ENCODE measurements at places on chromosomes 2 and 18.

DNA sequence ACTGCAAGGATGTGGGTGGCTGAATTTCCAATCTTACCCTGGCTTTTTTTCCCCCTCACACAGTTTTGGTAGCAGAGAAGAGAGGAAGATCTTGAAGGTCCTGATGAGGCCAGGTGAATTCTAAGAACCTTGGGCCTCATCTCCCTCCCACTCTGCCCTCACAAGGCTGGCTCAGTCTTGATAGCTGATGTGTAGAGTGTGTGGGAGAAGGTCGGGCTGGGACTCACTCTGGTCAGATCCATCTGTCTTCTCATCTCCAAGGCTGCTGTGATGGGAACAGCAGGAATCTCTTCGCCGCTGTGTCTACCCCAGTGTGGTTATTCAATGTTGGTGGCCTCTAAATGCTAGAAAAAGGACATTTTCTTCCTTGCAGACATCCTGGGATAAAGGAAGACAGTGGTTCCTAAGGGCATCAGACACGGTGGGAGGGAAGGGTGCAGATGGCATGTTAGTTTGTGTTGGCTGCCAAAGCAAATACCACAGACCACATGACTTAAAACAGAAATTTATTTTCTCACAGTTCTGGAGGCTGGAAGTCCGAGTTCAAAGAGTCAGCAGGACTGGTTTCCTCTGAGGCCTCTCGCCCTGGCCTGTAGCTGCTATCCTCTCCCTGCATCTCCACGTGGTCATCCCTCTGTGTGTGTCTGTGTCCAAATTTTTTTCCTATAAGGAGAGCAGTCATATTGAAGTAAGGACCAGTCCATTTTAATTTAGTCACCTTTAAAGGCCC, 37.6 kb upstream of the MGAT4A start:
- no peak for DNase-seq

GRCh38 chr2:109406301-109406700, 207.5 kb downstream of the SEPTIN10 start:
- no peak for DNase-seq

- DNase-seq = no peak
These were observed 156.8 kb downstream of the GLI2 start for GRCh38 chr2:120892271-120892966.

DNA sequence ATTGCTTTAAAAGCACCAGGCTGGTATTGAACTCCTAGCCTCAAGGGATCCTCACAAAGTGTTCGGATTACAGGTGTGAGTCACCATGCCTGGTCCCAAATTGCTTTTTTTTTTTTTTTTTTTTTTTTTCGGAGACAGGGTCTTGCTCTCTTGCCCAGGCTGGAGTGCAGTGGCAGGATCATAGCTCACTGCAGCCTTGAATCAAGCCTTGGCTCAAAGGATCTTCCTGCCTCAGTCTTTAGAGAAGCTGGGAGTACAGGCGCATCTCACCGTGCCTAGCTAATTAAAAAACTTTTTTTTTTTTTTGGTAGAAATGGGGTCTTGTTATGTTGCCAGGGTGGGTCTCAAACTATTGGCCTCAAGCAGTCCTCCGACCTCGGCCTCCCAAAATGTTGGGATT, 12.8 kb downstream of the MTA3 start:
- no peak for DNase-seq

- no peak for DNase-seq
These were observed 75.4 kb downstream of the SP110 start for GRCh38 chr2:230144355-230144754.

GRCh38 chr18:50377061-50377798, 2.4 kb downstream of the SKA1 start:
- no peak for DNase-seq

GRCh38 chr18:10290638-10291235, 163.7 kb upstream of the APCDD1 start:
- no peak for DNase-seq

GRCh38 chr2:234098681-234099080, 48.2 kb downstream of the SPP2 start:
- peak; percentile 25 for DNase-seq

DNA sequence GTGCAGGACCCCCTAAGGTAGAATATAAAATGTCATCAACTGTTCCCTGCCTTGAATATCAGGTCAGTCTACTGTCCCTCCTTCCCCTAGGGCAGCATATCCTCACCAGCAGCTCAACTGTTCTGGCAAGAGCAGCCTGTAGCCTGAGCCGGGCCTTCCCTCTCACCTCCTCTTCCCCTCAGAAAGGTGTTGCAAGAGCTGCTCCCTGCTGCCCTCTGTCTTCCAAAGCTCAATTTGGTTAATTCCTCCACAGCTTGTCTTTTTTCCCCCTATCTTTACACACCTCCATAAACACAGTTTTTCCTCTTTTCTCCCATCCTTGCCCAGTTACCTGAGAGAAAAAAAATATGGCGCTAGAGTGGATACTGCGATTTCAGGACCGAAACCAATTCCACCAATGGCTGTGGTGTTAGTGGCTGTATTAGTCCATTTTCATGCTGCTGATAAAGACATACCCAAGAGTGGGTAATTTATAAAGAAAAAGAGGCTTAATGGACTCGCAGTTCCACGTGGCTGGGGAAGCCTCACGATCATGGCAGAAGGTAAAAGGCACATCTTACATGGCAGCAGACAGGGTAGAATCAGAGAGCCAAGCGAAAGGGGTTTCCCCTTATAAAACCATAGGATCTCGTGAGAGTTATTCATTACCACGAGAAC, 184.7 kb downstream of the MREG start:
- DNase-seq = peak; percentile 55

DNA sequence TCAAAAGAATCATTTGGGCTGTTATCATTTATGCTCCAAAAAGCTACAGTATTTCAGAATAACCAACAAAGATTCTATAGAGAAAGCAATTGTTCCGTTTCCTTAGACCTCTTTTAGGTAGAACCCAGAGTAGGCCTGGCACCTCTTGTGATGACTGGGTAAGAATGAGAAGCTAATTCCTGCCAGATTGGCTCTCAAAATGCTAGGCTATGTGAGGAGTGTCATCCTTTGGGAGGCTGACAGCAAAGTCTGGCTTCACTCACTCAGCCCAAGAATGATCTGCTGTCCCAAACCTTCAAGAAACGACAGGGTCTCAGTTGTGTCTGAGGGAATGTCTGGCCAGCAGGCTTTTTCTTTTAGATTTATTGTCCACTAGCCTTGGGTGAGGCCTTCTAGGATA, 4.5 kb downstream of the CERS6 start:
- no peak for DNase-seq

- DNase-seq = no peak
These were observed 4.2 kb upstream of the TRABD2A start for GRCh38 chr2:84885111-84885510.

GRCh38 chr18:21004726-21005125, 106.9 kb downstream of the ROCK1 start:
- no peak for DNase-seq

- no peak for DNase-seq
These were observed 8.5 kb upstream of the ID2 start for GRCh38 chr2:8673381-8673780.

DNA sequence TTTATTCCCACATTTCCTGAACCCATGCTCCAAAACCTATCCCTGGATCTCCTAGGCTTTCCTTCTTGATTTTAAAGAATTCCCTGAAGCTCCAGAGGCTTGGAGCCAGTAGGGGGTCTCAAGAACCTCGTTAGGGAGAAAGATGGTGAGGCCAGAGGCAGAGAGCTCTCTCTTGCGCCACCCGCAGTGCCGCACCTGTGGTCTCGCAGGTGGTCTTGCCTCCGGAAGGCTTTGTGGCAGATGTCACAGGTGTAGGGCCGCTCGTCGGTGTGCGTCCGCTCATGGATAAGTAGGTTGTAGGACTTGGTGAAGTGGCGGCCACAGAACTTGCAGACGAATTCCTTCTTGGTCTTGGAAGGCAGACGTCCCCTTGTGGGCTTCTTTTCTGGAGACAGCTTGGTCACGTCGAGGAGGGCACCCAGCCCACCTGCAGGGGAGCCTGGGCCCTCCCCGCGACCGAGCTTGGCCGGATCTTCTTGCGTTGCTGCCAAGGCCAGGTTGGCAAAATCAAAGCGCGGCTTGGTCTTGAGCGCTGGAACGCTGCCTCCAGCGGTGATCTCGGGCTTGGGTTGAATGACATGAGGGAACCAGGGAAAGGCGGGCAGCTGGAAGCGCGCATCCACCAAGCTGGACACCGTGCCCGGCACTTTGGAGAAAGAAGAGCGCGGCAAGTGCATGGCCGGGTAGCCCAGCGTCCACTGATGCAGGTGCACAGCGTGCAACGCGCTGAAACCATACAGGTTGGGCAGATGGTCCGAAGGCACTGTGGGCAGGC, 5.3 kb downstream of the OSR1 start:
- DNase-seq = peak; percentile 22

DNA sequence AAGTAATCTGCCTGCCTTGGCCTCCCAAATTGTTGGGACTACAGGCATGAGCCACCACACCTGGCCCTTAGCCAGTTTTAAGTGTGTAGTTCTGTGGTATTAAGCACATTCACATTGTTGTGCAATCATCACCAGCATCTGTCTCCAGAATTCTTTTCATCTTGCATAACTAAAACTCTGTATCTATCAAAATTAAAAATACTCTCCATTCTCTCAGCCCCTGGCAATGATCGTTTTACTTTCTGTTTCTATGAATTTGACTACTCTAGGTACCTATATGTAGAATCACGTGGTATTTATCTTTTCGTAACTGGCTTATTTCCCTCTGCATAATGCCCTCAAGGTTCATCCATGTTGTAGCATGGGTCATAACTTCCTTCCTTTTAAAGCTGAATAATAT, 45.5 kb upstream of the CAVIN2 start:
- no peak for DNase-seq

GRCh38 chr18:48929212-48929612, 21.6 kb downstream of the SMAD7 start:
- no peak for DNase-seq

DNA sequence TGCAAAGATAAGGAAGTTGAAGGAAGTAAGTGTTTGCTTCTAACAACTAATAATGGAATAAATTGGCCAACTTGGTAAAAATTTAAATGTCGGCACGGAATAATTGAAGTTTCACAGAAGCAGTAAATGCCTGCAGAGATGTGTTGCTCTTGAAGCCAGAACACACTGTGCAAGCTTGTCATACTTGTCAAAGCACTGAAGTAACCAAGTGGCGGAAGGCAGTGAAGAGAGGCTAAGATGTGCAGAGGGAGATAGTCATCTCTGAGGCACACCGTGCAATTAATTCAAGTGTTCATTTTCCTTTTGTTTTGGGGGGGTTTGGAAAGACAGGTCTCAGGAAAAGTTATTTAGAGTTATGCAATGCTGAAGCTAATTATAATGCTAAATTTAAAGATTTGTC, 5.2 kb downstream of the DCDC2C start:
- DNase-seq = no peak

GRCh38 chr2:3038636-3039035, 339.0 kb downstream of the EIPR1 start:
- DNase-seq = no peak

Measured in B cell (primary cell).